ENCODE measurements at places on chromosomes 5 and 9. TPM values are rescaled to one million over a fixed set of nuclear protein-coding genes. Genes with fewer than 3 reads are reported as not detected.

GRCh38 chr5:138351056-138351455, 1.4 kb upstream of the KDM3B start:
- no peak overlapping the region for H3K27ac ChIP-seq
- peaks cover 6% of the 10 kb centered on the region for H3K36me3 ChIP-seq
- no peak overlapping the region for H3K4me3 ChIP-seq
- DNase-seq = no peak
- H3K4me1 ChIP-seq = peaks cover 16% of the 10 kb centered on the region
- no peaks in the 10 kb centered on the region for H3K27me3 ChIP-seq

GRCh38 chr5:98905857-98906688, 22.7 kb downstream of the CHD1 start:
- H3K27ac ChIP-seq = no peak overlapping the region
- H3K4me3 ChIP-seq = no peak overlapping the region
- H3K27me3 ChIP-seq = no peaks in the 10 kb centered on the region
- no peak for DNase-seq
- peaks cover 9% of the 10 kb centered on the region for H3K4me1 ChIP-seq

DNA sequence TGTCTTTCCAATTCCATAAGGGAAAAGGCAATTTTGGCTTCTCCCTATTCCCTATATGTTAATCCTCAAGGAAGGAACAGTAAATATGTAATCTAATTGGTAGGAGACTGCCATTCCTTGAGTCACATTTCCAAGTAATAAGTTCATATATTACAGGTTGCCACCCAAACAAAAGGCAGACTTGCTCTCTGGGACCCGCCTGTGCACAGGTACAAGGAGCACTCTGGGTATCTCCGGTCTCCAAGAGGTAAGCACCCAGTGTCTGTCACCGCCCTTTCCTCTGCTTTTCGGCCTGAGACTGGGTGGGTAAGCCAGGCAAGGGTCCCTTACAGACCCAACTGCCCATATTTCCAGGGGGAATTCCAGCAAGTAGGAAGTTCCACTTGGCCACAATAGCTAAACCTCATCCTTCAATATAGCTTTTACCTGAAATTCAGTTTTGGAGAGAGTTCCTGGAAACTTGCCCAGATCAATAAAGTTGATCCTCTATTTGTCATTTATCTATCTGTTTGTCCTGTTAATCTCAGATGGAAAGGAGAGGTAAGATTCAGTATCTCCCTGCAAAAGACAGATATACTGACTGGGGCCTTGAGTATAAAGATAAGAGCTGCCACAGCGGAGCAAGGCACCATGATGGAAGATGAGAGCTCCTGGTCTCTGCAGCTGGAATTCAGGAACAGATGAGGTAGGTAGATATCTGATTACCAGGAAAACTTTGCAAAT, 81.8 kb downstream of the SUSD1 start:
- H3K4me3 ChIP-seq = no peak overlapping the region
- H3K27me3 ChIP-seq = no peaks in the 10 kb centered on the region
- no peak overlapping the region for H3K27ac ChIP-seq
- no peaks in the 10 kb centered on the region for H3K36me3 ChIP-seq

DNA sequence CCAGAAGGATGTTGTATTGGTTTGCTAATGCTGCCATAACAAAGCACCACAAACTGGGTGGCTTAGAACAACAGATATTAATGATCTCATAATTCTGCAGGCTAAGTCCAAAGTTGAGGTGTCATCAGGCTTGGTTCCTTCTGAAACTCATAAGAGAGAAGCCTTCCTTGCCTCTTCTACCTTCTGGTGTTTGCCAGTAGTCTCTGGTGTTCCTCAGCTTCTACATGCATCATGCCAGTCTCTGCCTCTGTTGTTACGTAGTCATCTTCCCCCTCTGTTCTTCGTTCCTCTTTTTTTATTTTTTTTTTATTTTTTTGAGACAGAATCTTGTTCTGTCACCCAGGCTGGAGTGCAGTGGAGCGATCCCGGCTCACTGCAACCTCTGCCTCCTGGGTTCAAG, 61.8 kb downstream of the LRRC70 start:
- no peaks in the 10 kb centered on the region for H3K36me3 ChIP-seq
- H3K27ac ChIP-seq = no peak overlapping the region
- no peaks in the 10 kb centered on the region for H3K4me1 ChIP-seq
- DNase-seq = no peak
- no peaks in the 10 kb centered on the region for H3K27me3 ChIP-seq

DNA sequence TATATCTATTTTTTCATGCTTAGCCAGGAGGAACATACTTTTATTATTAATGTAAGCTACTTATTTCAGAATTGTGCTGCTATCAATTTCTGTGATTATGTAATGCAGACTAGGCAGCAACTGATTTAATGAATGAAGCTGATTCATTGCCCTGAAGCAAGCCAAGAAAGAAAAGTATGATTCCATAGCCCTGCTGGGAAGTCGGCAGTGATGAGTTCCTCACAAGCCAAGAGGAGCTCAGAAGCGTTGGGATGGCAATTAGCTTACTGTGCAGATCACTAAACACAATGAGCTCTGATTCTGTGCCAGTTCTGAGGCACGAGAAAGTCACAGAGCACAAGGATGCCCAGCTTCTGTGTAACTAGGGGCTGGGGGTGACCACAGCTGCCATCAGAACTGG, 254.3 kb upstream of the KLF9 start:
- H3K4me3 ChIP-seq = no peak overlapping the region
- H3K4me1 ChIP-seq = no peaks in the 10 kb centered on the region
- DNase-seq = no peak

GRCh38 chr9:112212926-112213325, 37.8 kb upstream of the SUSD1 start:
- no peaks in the 10 kb centered on the region for H3K36me3 ChIP-seq
- H3K4me1 ChIP-seq = no peaks in the 10 kb centered on the region
- H3K4me3 ChIP-seq = no peak overlapping the region

DNA sequence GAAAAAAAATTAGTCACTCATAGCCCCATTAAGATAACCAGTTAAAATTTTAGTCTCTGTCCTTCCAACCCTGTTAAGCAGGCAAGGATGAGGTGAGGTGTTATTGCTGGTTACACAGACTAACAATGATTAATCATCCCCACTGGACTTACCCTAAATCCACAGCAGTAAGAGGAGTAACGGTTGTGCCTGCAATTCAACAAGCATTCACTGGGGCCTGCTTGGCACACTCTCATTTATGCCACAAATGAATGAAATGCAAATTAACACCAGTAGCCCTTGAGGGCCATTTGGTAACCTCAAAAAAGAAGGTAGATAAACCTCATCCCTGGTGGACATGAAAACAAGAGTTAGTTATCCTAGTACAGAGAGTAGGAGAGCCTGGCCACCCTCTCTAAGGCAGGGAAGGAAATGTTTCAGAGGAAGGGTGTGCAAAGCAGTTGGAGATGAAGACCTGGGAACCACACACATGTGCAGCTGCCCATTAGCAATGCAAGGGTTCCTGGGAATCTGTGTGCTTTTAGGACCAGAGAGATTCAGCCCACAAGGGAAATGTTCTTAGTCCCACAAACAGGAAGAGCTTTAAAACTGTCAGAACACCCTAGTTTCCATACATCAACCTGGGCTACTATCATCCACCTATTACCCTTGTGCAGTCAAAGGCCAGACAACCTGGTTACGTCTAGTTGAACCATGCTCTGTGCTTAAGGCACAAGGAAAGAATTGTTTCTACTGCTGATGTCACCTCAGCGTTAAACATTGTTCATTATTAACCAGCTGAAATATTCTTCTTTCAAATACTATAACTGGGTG, 7.7 kb downstream of the LHFPL2 start:
- H3K4me3 ChIP-seq = no peak overlapping the region
- H3K27me3 ChIP-seq = no peaks in the 10 kb centered on the region

DNA sequence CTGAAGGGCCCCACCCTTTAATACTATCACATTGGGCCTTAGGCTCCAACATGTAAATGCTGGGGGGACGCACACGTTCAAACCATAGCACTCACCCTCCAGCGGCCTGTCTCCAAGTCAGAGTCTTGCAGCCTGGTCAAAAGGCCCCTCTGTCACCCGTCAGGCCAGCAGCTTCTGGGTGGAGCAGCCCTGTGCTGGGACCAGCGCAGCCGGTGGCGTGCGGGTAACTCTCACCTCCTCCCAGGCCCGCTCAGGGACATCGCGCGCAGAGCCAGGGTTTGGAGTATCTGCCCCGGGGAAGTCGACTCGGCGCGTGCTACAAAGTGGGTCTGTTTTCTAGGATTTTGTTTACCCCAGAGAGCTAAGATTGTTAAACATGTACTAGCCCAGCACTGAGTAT, 93.0 kb upstream of the COL5A1 start:
- no peak for DNase-seq
- H3K4me3 ChIP-seq = no peak overlapping the region
- no peak overlapping the region for H3K27ac ChIP-seq
- H3K27me3 ChIP-seq = no peaks in the 10 kb centered on the region
- no peaks in the 10 kb centered on the region for H3K36me3 ChIP-seq
- no peaks in the 10 kb centered on the region for H3K4me1 ChIP-seq

- no peaks in the 10 kb centered on the region for H3K27me3 ChIP-seq
- DNase-seq = no peak
- H3K4me1 ChIP-seq = no peaks in the 10 kb centered on the region
- no peak overlapping the region for H3K27ac ChIP-seq
Measured at GRCh38 chr5:56612759-56613158, 202.6 kb upstream of the MAP3K1 start.

- H3K27ac ChIP-seq = no peak overlapping the region
- H3K36me3 ChIP-seq = no peaks in the 10 kb centered on the region
- H3K4me3 ChIP-seq = no peak overlapping the region
- DNase-seq = no peak
Measured at GRCh38 chr5:68924481-68925145, 169.2 kb upstream of the SLC30A5 start.

The ZFP37 gene
- total RNA-seq = 1.1 TPM

The ELP1 gene
- 17.1 TPM for total RNA-seq

The RLN1 gene
- total RNA-seq = not detected

The BSPRY gene
- total RNA-seq = 0.13 TPM

The ADAMTSL1 gene
- total RNA-seq = not detected

The DCTN3 gene
- total RNA-seq = 110 TPM

All from Panc1 (cell line).